ENCODE measurements at places on chromosomes 7 and 10.

GRCh38 chr10:45653454-45653853 lies 19.1 kb downstream of the ZFAND4 start:
- DNase-seq, result no peak

DNA sequence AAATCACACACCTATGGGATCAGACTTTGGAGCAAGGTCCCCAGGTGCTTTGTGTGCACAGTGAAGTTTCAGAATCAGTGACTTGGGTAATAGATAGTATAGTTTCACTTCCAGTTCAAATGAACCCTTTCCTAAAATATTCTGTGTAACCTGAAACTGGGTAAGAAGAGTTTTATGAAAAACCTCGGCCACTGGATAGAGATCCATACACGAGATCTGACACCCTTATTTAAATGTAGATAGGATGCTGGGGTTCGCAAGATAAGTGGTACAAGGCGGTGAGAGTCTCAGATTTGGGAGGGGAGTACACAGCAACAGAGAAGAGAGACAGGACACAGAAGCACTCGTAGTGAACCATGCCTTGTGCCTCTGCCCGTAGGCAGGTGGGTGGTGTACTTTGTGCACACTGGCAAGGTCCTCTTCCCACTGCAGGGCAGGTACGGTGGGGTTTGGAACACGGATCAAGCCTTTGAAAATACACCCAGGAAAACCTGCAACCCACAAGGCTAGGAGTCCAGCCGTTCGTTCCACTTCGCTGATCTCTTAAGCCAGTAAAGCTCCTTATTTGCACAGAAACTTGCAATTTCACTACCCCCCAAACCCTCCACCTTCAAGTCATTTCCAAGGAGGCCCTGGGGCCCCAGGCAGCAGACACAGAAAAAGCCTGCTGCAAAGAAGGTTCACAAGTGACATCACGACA lies 162.8 kb downstream of the USP6NL start:
- DNase-seq, result no peak

GRCh38 chr10:24642921-24643678 lies 80.6 kb downstream of the ARHGAP21 start:
- peak; percentile 64 for DNase-seq

- DNase-seq, result no peak
Measured at GRCh38 chr7:112571852-112572607, 91.2 kb downstream of the LSMEM1 start.

- no peak for DNase-seq
Measured at GRCh38 chr10:16521311-16522016, at the start of gene C1QL3. C1QL3 (minus strand) TSS chr10:16521879; CDS start chr10:16521065, 814 bp downstream.

DNA sequence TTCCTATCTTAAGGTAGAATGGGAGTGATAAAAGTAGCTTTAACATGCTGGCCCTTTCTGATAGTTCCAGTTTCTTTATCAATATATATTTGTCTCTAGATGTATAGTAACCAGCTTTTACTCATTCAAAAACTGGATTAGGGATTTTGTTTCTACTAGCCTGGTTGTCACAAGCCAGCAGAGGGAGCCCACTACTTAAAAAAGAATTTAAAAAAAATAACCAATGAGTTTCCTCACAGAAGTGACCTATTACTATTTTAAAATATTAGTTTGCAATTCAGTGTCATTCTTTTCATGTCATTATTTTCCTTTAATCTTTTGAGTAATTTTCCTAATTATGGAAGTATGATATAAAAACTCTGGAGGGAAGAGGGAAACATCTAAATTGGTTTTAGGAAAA lies 142.1 kb downstream of the PHTF2 start:
- no peak for DNase-seq

DNA sequence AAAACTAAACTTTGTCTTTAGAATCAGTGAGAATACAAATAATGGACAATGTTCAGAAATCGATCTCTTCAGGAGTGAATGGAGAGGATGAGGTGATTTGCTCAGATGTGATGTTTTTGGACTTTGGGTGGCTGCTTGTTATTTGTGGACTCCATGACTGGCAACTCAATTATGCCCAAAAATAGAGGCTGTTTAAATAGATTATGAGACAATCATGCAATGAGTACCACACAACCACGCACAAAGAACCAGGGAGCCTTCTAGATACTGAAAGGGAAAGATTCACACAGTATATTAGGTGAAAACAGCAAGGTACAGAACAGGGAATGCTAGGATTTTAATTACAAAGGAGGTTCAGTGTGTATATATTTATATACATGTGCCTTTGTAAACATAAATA lies 141.3 kb upstream of the ANK3 start:
- DNase-seq, result no peak
